ENCODE measurements at places on chromosomes 7 and 10.

DNA sequence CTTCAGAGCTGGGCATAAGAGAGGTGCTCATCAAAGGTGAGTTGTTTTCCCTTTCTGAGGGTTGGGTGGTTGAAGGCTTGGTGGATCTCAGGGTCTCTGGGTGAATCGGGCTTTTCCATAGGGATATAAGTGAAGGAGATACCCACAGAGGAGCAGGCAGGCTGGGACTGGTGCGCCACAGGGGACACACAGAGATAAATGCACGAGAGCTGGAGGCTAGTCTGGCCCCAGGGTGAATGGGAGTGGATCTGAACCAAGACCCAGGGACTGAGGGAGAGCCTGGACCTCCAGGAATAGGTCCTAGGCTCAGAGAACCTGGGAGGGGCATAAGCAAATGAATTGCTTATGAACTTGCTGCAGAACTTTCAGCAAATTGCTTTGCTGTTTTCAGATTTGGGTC lies 61.5 kb downstream of the LRRC18 start:
- DNase-seq, result no peak

DNA sequence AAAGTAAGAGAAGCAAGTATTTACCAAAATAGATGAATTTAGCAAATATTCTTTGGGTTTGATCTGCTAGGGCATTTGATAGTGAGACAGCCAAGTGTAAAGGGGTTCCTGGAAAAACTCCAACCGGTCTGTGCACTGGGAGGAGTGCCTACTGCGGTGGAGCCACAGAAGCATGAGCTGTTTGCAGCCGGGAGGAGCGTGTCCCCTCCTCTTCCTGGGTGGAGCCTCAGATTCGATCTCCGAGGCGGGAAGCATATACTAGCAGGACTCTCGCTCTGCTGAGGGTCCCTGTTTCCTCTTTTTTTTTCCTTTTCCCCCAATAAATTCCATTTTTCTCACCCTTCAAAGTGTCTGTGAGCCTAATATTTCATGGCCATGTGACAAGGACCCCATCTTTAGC lies 45.1 kb upstream of the MET start:
- DNase-seq, result no peak

DNA sequence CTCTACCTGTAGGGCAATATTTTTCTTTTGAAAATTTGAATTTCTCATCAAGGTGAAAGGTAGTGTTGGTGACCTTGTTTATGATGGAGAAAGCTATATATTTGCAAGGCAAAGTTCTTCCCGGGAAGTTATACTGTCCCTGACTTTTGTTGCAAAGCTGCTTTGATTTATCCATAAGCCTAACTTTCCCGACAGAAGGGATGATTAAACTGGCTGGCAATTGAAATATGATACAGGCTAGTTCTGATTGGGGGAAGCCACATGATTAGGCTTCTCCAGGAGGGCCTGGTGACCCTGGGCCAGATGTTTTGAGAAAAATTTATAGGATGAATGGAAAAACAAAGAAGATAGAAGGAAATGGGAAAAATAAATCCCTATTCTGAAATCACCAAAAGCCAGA lies 215.5 kb downstream of the ACTR3B start:
- no peak for DNase-seq

DNA sequence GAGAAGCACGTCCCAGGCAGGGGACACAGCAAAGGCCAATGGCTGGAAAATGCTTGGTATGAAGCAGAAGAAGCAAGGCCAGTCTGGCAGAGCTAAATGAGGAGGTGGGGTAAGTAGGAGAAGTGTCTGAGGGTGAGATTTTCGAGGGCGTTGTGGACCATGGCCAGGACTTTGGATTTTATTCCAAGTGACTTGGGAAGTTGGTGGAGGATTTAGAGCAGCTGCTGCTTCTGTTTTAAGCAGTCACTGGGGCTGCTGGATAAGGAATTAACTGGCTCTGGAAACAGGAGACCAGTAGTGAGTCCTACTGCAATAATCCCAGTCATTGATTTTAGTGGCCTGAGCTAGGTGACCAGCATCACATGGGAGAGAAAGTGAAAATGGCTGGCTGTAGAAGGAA lies 67.6 kb upstream of the GSDME start:
- no peak for DNase-seq

DNA sequence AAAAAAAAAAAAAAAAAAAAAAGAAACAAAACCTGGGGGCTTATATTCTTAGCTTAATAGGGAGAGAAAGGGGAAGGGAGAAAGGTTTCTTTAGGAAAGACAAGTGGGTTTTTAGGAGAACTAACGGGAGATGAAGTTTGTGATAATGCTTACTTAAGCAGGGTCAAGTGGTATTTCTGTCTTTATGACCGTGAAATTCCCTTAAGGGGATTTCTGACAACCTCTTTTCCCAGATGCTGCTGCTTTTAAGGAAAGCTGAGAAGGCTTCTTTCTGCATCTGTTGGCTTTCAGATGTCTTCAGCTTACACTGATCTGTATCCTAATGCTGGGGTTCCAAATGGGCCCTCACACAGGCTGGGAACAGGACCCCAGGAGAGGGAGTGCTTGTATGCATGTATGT lies 42.6 kb downstream of the ADAMTS14 start:
- DNase-seq, result no peak

GRCh38 chr10:93565446-93565845 lies 1.0 kb upstream of the FFAR4 start:
- no peak for DNase-seq

- DNase-seq, result no peak
Measured at GRCh38 chr10:117424883-117425649, 49.8 kb upstream of the PDZD8 start.

DNA sequence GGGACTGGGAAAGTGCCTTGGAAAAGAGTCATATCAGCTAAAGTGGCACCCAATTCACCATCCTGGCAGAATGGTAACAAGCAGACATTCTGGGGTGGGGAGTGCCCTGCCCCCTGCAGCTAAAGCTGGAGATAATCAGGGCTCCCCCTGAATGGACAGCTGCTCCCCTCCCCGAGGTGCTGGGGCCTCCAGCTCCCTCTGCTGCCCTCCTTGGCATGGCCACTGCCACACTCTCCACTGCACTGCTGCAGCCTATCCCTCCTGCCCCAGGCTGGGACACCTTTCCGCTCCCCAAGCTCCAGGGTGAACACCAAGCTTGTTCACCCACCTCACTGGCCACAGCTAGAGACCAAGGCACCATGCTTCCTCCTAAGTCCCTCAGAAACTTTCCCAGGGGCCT lies 9.8 kb upstream of the PARD3 start:
- no peak for DNase-seq

DNA sequence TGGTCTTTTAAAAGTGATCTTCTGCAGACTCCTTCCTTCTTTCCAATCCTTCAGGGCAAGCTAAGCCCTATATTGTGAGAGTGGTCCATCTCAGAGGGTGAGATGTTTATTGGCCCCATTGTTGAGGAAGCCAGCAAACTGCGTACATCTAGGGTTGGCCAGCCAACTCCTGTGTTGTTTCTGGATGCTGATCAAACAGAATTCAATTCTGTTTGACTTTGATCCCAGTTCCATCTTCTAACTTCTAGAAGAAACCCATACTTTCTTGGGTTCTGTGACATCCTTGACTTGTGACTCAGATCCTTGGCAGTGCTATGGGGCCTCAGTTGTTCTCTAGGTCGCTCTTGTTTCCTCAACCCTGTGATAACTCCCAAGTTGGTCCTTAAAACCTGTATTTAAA lies 116.2 kb downstream of the LSMEM1 start:
- no peak for DNase-seq

DNA sequence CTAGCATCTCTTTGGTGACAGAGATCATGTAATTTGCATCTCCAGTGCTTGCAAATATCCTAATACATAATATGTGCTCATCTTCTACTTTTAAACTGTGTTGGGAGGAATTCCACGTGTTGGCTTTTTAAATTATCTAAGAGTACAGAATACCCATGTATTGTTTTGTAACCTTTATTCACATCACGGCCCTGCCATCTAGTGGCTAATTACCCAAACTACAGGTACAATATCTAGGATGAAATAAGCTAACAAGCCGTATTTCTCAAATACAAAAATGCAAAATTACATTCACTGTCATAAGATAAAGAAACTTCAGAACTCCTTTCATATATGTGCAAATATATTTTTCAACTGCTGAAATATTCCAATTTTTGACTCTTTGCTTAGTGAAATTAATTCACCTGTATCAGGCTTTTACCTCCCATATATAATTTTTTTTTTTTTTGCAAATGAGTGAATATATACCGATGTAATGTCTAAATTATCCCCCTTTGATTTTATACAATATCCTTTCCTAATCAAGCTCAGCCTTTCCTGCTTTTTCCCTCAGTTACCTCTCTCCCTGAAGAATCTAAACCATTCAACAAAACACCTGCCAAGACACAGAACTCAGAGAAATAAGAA lies 30.3 kb upstream of the LSM8 start:
- peak; percentile 50 for DNase-seq

DNA sequence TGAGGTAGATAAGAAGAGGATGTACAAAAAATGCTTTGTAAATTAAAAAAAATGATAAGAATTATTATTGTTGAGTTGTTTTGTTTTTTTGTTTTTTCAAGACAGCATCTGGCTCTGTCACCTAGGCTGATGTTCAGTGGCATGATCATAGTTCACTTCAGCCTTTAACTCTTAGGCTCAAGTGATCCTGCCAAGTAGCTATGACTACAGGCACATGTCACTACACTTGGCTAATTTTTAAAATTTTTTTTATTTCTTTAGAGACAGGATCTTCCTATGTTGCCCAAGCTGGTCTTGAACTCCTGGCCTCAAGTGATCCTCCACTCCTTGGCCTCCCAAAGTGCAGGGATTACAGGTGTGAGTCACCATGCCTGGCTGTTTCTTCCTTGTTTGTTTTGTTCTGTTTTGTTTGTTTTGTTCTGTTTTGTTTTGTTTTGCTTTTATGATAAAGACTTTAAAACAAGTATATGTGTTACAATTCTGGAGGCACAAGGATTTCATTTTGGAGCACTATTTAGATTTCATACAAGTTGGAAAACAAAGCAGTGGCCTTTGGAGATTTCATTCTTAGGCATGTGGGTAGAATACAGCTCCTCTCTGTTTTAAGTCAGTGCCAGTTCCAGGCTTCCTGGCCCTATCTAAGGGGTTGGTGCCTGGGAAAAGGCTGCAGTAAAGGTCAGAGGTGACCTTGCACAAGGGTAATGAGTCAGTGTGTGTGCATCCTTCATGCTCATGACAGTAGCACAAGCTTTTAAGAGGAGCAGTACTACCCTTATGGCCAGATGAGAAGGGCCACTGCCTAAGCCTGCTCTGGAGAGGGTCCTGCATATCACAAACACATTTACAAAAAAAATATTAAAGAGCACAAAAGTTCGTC lies 17.9 kb downstream of the FGFBP3 start:
- DNase-seq, result no peak

- no peak for DNase-seq
Measured at GRCh38 chr7:127437837-127438236, 45.3 kb upstream of the ZNF800 start.

GRCh38 chr10:124740369-124741280 lies 3.6 kb downstream of the FAM53B start:
- DNase-seq, result no peak

GRCh38 chr7:17552373-17552772 lies 253.9 kb downstream of the AHR start:
- DNase-seq, result no peak

DNA sequence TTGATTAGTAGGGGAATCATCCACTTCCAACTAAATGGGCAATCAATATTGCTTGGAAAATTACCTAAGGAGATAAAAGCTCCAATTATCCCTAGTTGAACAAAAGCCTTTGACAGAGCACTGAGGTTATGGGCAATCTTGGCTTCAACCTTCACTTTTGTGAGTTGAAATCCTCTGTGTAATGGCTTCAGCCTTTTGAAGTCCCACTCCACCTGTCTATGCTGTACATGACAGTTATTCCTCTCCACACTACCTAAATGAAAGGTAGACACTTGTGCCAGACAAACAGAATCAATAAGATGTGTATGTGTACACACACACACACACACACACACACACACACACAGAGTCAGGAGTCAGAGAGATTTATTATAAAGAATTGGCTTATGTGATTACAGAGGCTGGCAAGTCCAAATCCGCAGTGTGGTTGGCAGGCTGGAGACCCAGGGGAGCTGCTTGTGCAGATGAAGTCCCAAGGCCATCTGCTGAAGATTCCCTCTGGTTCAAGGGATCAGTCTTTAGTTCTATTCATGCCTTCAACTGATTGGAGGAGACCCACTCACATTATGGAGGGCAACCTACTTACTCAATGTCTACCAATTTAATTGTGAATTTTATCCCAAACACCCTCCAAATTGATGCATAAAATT lies 164.8 kb upstream of the CDC14C start:
- no peak for DNase-seq

Measured in NCI-H345 (cell line).